Activated effector memory CD4-positive, alpha-beta T cell treated with anti-CD3 and anti-CD28 coated beads, Interleukin-2, amount 50 U/mL, for 16 hours (primary cell): ENCODE measurements at places on chromosomes 12 and 14.

DNA sequence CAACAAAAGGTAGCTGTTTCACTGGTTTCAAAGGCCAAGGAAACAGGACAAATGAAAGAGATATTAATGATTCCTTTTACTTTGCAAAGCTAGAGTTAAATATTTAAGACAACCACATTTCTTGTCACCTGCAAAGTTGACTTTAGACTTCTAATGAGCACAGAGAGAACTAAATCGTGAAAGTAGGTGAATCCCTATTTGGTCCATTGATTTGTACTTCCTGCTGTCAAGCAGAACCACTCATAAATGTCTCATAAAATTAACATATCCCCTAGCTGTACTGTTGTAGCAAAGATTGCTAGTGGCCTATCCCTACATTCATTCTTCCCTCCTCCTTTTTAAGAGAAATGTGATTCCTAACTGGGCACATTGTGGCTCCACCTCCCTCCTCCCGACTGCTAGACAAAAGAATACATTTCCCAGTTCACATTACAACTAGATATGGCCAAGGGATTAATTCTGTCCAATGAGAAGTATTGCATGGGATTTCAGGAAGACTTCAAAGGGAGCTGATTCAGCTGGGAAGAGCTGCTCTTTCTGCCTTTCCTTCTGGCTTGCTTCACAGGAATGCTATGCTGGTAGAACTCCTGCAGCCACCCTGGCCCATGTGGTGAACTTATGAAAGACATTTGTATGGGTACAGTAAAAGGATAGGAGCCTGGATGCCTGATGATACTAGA, 227.5 kb upstream of the ABCD2 start:
- no peak for DNase-seq

DNA sequence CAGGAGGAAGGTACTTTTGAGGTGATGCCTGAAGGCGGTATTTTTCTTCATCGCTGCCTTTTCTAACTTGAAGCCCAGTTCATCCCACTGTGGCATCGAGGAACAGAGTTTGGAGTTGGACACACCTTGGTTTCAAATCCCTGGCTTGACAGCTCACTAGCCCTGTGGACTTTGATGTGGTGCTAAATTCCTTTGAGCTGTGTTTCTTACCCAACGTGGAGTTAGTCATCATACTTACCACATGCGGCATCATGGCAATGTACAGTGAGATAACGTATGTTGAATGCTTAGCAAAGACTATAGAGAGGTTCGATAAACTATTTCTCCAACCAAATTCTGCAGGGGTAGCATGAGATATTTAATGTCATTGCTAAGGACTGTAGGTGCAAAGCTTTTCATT, 3.4 kb downstream of the PLEKHG3 start:
- no peak for DNase-seq

DNA sequence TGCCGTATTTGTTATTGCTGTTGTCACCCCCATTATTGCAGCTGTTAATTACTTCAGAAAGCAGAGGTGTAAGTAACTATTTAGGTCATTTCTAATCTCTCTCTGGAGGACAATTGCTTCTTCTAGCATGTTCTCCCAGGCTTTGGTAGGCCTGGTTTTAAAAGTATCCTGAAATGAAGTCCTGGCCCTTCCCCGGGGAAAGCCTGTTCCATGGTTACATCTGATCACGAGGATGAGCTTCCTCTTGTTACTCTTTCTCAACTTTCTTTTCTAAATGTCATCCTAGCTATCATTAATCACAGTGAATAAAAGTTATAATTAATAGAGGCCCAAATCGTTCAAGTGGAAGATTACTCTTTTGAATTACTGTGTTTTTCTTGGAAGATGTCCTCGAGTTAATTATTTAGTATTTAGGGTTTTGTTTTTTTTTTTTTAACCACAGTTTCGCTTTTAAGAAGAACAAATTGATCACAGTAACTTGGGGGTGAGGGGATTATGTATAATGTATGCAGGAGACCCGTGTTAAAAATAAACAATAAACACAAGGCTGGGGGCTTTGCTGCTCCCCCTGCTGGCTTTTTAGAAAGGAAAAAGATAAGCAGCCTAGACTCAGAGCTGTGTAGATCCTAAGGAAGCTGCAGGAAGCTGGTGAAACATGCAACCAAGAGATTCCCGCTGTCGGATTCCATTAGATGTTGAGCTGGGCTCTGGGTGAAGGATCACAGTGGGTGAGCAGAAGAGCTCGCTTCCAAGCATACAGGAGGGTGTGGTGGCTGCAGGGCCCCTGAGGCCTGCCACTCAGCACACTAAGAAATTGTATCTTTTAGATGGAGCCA, 420.1 kb downstream of the FUT8 start:
- DNase-seq: no peak

GRCh38 chr14:104227806-104228205, 89.4 kb downstream of the KIF26A start:
- DNase-seq: no peak

GRCh38 chr14:105836160-105836559, 309.8 kb downstream of the TMEM121 start:
- DNase-seq: no peak

DNA sequence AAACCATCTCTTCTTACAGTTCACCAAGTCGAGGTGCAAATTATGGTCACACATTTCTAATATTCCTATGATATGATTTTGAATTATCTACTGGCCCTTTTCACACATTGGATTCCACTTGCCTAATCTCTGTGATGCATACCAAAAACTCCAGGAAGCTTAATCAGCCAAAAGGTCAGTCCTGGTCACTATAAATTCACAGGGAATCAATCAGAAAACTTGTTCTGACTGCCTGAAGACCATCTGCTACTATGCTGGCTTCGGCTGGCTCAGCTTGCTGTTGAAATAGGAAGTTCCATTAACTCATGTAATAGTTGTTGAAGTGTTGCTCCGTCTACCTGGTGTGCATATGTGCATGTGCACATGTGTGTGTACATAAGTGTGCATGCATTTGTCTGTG, 142.8 kb upstream of the FLRT2 start:
- no peak for DNase-seq

GRCh38 chr12:107372229-107372658, 278.9 kb upstream of the CRY1 start:
- no peak for DNase-seq

- DNase-seq: no peak
Measured at GRCh38 chr12:113333877-113334785, 778 bp downstream of the SLC8B1 start.

- DNase-seq: peak; percentile 56
Measured at GRCh38 chr12:101969-102878, 35.7 kb downstream of the IQSEC3 start.

- no peak for DNase-seq
Measured at GRCh38 chr12:27517546-27517945, 6.5 kb upstream of the PPFIBP1 start.

DNA sequence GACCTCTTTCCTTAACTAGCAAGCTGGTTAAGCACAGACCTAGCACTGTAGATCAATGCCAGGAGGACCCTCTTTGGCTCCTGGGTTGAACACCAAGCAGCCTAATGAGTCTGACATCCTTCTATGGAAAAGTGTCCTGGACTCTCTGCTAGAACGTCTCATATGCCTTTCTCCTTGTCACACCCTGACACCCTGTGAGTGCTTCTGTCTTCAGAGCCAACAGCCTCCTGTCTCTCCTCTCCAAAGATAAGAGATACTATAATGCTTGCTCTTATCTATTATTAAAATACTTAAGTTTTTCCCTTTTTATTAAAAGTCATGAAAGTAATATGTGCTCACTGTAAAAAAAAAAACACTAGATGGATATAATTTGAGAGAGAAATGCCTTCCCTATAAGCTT, 222.7 kb downstream of the FOXN3 start:
- no peak for DNase-seq

DNA sequence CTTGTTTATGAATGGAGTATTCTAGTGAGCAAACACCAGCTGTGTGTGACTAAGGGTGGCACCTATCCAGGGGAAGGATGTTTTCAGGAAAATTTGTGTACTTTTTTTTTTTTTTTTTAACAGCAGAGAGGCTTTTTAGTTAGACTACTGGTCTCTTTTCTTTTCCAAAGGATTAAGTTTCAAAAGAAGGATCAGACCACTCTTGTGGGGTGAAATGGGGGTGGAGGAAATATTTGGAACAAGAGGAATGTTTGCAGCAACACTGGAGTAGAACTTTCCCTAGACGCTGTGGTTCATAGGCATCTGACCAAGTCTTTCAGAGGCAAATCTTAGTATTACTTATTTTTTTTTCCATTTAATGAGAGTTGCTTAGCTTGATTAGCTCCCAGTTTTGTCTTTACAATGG, 21.1 kb downstream of the NUBPL start:
- no peak for DNase-seq

DNA sequence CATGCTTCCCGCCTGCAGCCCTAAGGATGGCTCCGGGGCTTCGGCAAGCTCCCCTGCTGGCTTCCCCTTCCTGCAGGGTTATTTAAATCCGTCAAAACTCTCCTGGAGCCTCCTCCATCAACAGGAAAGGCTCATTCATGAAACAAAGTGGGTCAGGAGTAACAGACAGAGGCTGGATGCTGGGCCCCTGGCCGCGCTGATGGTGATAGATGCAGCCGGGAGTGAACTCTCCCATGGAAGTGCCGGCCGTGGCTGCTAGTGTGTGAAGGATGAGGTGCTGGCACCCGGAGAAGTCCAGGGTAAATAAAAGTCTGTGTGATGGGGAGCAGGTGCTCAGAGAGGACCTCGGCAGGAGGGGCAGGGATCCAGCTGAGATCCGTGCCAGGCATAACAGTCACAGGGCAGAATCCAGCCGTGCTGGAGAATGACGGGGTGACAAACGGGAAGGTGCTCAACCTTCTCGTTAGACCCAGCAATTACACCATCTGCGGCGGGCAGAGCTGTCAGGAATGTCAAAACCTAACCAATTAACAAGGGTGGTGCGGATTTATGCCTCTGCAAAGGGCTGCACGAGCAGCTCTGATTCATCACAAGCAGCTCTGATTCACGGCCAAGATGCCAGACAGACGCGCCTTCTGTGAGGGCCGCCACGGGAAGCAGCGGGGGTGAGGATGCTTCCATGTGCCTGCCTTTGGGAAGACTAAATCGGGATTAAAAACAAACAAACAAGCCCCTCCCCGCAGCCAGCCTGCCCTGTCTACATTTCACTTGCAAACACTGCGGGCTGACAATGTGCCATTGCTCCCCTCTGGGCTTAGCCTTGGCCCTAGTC, 55.6 kb downstream of the SYNE3 start:
- no peak for DNase-seq

DNA sequence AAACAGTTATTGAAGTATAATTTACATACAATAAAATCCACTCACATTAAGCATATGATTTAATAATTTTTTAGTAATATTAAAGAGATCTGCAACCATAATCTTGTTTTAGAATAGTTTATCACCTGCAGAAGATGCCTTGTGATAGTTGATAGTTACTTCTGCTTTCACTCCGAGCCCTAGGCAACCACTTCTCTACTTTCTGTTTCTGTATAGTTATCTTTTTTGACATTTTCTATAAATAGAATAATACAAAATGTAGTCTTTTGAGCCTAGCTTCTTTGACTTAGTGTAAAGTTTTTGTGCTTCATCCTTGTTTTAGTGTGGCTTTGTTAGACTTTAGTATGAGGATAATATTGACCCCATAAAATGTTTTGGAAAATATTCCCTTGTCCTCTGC, 111.0 kb downstream of the MNAT1 start:
- no peak for DNase-seq

DNA sequence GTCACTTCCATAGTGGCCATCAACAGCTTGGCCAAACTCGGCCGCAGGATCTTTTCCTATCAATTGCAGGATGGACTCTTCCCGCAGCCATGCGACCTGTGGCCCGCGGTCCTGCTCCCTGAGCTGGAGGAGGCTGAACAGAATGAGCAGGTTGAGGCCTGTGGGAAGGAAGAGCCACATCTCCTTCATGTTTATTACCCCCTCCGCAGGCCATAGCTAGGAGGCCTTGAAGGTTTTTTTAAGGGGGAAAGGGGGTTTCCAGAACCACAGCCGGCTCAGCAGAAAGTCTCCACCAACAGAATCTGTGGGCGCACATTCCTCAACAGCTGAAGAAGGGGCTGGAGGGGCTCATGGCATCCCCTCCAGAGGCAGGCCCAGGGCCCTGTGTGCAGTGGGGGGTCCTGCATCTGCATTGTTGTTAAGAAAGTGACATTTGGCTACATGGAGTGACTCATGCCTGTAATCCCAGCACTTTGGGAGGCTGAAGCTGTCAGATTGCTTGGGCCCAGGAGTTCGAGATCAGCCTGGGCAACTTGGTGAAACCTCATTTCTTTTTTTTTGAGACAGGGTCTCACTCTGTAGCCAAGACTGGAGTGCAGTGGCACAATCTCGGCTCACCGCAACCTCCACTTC, 25.2 kb upstream of the PPP1R13B start:
- no peak for DNase-seq

GRCh38 chr14:74864198-74864597, 11.7 kb downstream of the PROX2 start:
- DNase-seq: no peak

GRCh38 chr12:116420227-116420880, 138.8 kb upstream of the MAP1LC3B2 start:
- DNase-seq: no peak

GRCh38 chr12:13471471-13471870, 274.9 kb downstream of the EMP1 start:
- DNase-seq: no peak

DNA sequence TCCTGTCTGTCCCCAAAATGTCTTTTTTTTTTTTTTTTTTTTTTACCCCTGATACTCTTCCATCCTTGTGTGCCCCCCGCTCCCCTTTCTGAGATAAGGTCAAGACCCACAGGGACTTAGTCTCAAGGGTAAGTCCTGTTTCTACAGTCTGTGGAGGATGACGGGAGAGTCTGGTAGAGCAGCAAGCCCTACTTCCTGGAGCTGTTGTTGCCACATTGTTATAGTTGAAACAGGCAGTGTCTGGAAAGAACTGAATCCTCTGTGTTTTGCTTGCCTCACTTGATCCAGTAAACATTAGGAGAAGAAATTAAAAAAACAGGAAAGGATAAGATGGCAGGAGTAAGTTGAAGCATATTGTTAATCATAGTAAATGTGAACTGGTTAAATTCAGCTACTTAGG, 45.5 kb downstream of the ZNF664 start:
- no peak for DNase-seq

- no peak for DNase-seq
Measured at GRCh38 chr14:88597038-88597437, 34.2 kb downstream of the ZC3H14 start.

- no peak for DNase-seq
Measured at GRCh38 chr12:54578778-54579177, 9.7 kb downstream of the PPP1R1A start.

GRCh38 chr12:69332815-69333358, 15.3 kb upstream of the LYZ start:
- no peak for DNase-seq

GRCh38 chr12:121452340-121452984, 52.5 kb downstream of the RNF34 start:
- no peak for DNase-seq

GRCh38 chr14:65864984-65865383, 452.5 kb downstream of the FUT8 start:
- no peak for DNase-seq

DNA sequence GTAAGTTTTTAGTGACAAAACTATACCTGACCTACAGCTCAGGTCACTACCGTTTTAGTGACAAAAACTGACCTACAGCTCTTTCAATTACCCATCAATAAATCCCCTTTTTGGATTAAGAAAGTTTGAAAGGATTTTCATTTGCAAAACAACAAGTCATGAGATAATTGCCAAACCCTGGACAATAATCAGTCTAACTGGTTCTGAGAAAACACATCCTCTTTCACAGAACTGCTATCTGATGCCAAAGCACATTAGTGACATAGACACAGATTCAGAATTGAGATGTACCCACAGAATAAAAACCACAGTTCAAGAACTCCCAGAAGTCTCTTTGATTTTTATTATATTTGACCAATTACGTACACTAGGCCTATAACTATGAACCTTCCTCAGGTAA, 126.0 kb upstream of the COCH start:
- DNase-seq: no peak
